Ascending aorta (tissue), 2 donors: ENCODE measurements at places on chromosomes 12 and 14.

DNA sequence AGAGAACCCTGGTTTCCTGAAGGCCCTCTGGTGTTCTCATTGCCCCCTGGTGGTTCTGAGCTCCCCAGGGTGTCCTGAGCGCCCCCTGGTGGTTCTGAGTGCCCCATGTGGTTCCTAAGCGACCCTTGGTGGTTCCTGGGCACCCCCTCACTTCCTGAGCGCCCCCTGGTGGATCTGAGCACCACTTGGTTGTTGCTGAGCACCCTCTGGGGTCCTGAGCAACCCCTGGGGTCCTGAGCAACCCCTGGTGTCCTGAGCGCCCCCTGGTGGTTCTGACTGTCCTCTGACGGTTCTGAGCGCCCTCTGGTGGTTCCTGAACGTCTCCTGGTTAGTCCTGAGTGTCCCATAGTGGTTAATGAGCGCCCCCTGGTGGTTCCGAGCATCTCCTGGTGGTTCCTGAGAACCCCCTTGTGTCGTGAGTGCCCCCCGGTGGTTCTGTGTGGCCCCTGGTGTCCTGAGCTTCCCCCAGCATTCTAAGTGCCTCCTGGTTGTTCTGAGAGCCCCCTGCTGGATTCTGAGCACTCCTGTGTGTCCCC, 568.3 kb downstream of the TMEM121 start:
- DNase-seq, result no peak

DNA sequence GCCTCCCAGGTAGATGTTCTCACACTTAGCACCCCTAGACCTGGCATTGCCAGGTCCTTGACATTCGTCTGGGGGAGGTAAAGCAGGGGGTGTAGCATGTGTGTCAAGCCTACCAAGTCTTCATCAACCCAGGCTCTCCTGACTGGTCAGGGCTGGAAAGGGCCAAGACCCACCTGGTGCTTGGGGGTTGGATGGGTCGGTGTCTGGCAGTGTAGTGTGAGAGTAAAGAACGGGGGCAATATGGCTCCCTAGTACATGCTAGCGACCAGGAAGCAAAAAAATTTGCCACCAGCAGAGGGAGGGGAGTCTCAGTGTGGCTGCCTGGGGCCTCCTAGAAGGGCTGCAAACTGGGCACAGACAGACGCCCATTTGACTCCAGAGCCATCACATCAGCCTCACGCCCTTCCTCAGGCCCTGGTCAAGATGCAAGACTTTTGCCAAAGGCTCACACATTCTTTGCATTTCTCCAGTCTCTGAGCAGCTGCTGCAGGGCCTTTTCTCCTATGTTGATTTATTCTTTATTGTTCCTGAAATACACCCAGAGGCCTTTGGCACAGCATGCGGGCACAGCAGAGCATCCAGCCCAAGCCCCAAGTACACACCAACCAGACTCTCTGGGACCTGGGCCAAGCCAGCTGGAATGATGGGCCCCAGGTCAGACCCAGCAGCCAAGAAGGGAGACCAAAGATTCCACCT, 38.3 kb upstream of the PNMA1 start:
- DNase-seq, result no peak

- no peak for DNase-seq
These were observed 77.8 kb downstream of the SLC24A4 start for GRCh38 chr14:92400579-92401444.

DNA sequence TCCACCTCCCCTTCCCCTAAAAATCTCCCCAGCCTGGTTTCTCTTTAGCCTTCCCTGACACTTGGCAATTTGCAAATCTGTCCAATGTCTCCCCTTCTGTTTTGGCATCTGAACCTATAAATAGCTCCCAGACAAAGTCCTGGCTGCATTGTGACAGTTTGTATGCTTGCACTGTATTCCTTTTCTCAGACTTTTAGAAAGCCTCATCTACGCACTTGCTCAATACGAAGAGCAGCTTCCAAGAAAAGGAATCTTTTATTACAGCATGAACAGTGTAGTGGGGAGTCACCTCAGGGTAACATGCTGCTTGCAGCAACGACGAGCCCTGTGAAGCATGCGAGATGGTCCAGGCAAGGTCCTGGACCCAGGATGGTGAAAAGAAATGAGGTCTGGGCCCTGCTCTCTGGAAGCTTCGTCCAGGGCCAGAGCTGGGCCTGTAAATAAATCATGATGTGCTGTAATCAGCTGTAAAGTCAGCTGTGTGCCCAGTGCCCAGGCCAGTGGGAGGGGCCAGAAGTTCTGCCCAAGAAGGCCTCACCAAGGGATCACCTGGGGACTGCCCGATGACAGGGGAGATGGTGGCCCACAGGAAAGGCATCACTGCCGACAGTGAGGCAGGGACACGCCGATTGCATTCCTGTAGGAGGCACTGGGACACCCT, 88.3 kb downstream of the RIN3 start:
- no peak for DNase-seq

DNA sequence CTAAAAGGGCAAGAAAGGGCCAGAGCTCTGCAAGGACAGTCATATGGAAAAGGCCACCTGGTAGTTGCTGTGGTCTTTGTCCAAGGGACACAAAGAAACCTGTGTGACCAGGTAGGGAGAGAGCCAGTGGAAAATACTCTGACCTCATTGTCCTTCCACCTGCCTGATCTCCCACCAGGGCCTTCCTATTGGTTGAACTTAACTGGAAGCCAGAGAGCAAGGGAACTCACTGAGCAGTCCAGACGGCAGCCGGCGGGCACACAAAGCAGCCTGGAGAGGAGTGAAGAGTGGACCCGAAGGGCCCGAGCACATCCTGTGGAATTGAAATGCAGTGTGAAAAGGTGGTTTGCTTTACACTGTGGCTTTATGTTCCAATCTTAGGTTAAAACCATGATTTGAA, 120.7 kb downstream of the SLC25A21 start:
- DNase-seq, result no peak

GRCh38 chr12:21340403-21340802, 5.7 kb upstream of the SLCO1A2 start:
- no peak for DNase-seq

DNA sequence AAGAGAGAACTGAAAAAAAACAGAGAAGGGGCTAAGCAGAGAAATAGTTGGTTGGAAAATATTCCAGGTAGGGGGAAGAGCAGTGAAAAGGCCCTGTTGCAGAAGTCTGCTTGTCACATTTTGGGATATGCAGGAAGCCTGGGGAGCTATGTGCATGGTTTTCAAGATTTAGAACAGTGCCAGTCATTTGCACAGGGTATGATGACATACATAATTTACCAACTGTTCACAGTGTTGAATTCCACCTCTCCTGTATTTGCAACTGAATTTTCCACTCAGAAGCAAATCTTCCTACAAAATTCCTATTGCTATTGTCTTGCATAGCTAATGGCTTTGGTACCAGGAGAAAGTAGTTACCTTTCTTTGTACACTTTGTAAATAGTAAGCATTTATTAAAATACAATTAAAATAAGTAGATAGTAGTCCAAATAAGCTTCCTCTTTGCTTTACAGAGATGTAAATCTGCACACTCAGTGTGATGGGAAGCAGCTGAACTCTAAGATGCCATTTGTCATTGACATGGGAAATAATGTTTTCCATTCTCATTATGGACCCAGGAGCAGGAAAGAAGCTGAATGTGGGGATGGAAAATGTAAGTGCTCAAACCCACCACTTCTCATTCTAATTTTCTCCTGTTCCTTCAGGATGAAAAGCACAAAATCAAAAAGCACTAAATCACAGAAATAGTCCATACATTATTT, 177.4 kb downstream of the BTG1 start:
- no peak for DNase-seq

GRCh38 chr12:132275110-132275531, 54.3 kb downstream of the GALNT9 start:
- DNase-seq, result no peak

DNA sequence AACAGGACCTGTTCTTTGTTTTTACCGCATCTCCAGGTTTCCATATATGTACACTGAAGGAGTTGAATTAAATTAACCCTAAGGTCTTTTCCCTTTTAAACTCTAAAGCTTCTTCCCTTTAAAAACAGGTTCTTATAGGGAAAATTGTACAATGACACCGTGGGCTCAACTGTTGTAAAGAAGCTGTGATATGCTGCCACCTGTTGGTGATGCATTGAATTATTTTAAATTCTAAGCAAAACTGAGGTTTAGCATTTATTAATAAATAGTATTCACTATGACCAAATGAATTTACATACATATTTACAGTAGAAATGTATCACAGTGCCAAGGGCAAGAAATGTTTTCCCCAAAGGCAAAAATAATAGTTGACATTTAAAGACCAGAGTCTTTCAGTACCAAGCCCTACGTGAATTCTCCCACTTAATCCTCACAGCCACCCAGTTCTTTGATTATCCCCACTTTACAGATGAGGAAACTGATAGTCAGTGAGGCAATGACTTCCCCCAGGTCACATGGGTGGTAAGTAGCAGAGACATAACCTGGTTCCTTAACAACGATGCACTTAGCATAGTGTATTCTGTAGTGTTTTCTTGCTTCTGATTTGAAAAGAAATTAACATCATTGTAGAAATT, 35.7 kb upstream of the TMEM263 start:
- DNase-seq, result no peak

DNA sequence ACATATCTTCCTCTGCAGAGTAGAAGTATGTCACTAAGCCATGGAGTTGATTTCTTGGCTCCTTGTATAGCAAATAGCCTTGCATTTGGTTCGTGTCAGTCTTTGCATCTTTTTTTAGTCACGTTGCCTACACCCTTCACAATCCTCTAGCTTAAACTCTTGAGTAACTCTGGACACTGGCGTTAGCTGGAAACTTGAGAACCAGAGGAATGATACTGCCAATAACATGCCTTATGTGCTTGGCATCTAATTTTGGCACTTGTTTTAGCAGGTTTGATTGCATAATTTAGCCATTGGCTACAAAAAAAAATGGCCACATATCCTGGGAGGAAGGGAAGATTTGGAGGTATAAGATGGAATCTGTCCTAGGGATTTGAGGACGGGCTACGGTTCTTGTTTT, 136.2 kb downstream of the ETV6 start:
- no peak for DNase-seq

- no peak for DNase-seq
These were observed 8.6 kb downstream of the TC2N start for GRCh38 chr14:91858536-91859275.

DNA sequence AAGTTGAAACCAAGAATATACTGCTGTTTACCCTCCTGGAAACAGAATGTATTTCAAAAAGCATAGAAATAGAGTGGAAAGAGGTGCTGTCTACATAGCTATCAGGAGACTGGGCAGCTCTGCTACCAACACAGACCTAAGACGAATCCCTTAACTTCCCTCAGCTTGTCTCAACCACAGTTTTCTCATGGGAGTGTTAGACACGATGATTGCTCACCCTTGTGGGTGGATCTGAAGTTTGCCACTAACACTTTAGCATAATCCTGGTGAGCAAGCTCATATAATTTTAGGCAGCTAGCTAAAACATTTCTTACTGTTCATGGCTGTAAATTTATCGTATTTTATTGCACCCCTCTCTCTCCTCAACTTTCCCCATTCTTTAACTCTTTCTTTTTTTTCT, 38.5 kb downstream of the C12orf75 start:
- DNase-seq, result no peak

GRCh38 chr12:49355913-49356312, 9.2 kb downstream of the DNAJC22 start:
- no peak for DNase-seq

DNA sequence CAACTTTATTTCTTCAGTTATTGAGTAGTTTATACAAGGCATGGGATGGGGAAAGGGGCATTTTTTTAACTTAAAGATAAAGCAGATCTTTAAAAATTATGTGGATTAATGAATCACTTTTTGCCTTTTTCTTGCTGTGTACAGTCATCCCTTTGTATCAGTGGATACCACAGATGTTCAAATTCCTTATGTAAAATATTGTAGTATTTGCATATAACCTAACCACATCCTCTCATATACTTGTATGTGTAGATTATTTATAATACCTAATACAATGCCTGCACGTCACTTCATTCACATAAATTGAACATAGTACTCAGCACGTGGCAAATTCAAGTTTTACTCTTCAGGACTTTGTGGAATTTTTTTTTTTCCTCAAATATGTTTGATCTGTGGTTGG, 66.5 kb upstream of the MON2 start:
- no peak for DNase-seq

GRCh38 chr12:91492648-91493047, 310.0 kb upstream of the DCN start:
- DNase-seq, result no peak

DNA sequence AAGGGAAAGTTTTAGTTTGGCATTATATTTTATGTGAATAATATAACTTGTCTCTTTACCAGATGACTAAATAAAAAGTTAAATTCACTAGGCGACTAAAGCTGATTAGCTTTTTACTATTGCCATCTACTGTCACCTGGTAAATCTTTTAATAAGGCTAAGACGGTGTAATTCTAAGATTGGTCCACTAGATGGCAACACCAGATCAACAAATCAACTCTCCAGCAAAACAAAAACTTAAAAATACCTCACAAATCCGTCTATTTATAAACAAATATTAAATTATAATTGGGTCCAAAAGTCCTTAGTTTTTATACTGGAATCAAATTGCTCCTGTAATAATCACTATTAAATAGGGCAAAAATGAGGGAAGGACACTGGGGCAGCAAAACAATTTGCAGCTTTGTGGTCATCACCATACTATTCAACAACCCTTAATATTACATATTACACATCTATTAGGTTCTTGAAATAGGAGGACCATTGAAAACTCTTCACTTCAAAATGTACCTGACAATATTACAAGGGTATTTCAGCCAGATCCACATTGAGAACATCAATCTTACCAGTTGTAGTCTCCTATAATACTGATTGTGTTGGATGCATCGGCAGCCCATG, 47.9 kb downstream of the GALC start:
- no peak for DNase-seq
